NCI-H187 treated with DMSO at 0.1 percent for 48 hours (cell line): ENCODE measurements at places on chromosomes 7 and 10.

- DNase-seq: no peak
These were observed 62.5 kb upstream of the CHST15 start for GRCh38 chr10:124155781-124156435.

DNA sequence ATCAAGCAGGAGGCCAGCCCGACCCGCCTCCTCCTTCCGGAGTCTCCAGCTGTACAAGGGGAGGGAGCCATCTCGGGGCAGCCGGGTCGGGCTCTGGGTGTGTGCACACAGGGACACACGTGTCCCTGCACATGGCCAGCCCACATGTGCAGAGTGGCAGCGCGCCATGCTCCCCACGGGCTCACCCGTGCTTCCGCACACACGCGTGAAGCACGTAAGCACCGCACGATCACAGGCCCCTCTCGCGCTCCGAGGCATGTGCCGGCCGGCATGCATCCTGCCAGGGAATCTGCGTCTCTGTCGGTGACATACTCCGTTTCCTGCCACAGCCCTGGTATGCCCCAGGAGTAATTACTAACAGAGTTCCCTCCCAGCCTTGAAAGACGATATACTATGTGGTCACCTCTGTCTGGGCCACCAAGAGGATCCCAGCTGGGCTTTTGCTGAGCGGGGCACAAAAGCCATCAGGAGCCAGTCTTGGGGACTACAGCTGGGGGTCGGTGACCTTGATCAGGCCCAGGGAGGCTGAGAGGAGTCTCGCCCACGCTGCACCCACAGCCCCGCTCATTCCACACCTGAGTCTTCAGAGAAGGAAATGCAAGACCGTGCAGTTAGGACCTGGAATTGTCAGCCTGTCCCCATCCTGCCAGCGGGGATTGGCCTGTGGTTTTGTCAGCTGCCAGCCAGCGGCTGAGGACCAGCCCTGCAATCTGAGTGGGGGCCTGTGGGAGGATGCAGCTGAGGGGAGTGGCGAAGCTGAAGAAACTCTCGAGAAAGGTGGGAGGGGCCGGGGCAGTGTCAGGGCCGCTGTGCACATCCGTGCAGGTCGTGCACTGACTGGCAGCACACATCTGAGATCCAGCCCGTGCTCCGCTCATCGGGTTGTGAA lies 11.0 kb upstream of the LFNG start:
- peak; percentile 81 for DNase-seq

- DNase-seq: no peak
These were observed 569.4 kb downstream of the HTR7 start for GRCh38 chr10:90288391-90288933.

DNA sequence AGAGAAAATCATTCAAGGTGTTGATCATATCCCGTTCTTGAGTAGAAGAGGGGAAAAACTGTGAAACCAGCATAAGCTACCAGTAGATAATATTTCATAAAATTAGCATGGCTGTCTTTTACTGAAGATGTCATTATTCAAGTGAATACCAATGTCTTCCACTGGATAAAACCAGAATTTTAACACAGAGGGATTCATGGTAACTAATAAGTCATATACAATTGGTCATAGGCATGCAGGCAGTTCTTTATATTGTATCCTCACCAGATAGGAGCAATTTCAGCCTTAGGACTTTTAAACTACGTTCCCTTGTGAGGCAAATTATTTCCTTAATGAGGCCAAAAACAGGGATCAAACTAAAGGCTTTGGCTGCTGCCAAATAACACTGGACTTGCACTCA lies 202.3 kb upstream of the PITRM1 start:
- DNase-seq: no peak

- DNase-seq: no peak
These were observed 74.1 kb downstream of the HIPK2 start for GRCh38 chr7:139703487-139704307.
